ENCODE measurements at places on chromosomes 3 and 15.

DNA sequence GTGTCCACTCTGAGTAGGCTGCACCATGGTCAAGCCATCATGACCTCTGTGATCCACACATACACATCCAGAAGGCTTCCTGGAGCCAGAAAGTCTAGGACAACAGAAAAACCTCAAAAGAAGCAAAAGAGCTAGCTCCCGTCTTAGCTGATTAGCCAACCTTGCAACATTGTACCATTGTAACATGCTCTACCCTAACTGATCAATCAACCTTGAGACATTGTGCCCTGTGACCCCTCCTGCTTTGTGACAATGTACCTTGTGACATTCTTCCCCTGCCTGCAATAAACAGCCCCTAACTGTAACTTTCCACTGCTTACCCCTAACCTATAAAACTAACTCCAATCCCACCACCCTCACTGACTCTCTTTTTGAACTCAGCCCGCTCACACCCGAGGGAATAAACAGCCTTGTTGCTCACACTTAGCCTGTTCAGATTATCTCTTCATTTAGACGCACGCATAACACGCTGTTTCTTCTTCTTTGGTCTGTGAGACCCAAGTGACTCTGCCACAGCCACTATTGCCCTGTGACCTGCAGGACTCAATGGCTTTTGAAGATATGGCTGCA, 1104.6 kb downstream of the OTOL1 start:
- DNase-seq, result no peak

- no peak for DNase-seq
Observed at GRCh38 chr3:105293441-105293840, 73.3 kb upstream of the ALCAM start.

GRCh38 chr3:34807611-34808010, 831.7 kb upstream of the ARPP21 start:
- DNase-seq, result no peak

- no peak for DNase-seq
Observed at GRCh38 chr15:34793071-34793470, 2.3 kb downstream of the ACTC1 start.

DNA sequence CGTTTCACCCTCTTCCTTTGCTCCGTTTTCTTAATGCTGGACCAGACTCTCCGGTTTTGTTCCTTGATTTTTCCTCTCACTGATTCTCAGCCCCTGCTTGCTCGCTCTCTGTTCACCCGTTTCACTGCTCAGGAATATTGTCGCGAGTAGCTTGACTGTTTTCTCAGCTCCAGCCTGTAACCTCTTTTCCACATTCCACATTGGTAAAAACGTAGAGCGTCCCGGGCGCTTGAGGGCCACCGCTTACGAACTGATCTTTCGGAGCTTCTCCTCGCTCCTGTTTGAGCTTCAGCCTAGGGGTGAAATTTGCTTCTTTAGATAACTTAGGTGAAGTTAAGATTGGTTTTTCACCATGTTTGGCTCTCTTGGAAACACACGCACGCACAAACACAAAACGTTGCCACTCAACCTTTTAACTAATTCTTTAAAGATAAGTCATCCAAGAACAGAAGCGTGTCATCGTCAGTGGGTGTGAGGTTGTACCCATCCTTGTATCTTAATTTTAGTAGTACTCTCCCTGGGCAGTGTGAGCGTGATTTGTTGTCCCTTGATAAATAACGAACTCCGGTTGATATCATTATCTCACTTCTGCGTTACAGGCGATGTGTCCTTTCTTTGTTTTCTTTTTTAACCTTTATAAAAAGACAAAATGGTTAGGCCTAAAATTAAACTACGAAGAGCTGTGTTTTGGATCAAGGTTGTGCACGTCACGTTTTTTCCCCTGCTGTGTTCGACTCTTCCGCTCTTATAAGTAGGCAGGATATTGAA, 1.0 kb downstream of the PAK2 start:
- DNase-seq, result peak; percentile 19

DNA sequence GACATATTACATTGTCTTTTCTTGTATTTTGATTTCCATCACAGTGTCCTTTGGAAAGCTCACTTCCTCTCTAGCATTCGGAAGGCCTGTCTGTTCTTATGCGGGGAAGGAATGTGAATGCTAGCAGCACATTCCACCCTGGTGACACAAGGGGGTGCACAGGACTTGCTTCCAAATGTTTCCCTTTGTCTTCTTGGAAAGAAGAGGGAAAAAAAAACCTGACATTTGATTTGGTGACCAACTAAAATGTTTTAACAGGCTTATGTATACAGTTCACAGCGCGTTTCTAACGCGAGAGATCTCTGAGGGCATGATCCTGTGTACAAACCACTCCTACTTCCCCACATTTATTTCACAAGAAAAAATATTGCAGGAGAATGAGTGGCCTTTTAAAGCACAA, 107.6 kb upstream of the FXR1 start:
- no peak for DNase-seq

- DNase-seq, result no peak
Observed at GRCh38 chr15:89578146-89578545, 2.9 kb downstream of the TICRR start.

GRCh38 chr3:113927556-113927955, 20.3 kb upstream of the ZDHHC23 start:
- DNase-seq, result no peak

DNA sequence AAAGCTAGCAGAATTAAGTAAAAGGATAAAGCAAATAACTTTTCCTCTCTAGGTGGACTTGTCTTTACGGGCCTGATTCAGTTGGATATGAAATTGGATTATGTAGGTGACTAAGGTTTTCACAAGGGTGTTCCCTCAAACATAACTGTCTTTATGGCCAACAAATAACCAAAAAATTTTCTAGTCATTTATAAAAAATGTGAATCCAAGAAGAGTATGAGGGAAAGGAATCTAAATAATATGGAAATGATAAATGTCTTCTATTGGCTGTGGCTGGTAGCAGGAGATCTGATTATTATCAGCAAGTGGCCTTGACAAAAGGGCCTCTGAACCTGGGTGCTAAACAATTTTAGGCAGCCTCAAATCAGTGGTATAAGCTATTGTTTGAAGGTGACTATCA, 594.0 kb upstream of the UBE2E2 start:
- DNase-seq, result no peak

DNA sequence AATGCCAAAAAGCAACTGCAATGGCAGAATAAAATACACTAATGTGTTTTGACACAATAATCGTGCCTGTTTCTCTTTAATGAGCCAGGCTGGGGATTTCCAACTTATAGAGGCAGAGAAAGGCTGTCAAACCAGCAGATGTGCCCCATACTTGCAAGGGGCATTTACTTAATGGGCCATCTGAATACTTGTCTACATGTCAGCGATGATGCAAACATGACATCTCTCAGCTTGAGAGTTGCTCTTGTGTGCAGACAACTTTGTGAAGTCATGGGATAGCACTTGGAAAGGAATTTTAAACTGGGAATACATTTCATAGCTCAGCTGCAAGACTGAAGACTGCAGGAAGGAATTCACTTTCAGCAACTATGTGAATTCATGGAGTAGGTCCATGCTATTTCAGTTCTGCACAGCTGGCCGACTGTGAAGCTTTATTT, 127.4 kb upstream of the ADAMTS9 start:
- no peak for DNase-seq

DNA sequence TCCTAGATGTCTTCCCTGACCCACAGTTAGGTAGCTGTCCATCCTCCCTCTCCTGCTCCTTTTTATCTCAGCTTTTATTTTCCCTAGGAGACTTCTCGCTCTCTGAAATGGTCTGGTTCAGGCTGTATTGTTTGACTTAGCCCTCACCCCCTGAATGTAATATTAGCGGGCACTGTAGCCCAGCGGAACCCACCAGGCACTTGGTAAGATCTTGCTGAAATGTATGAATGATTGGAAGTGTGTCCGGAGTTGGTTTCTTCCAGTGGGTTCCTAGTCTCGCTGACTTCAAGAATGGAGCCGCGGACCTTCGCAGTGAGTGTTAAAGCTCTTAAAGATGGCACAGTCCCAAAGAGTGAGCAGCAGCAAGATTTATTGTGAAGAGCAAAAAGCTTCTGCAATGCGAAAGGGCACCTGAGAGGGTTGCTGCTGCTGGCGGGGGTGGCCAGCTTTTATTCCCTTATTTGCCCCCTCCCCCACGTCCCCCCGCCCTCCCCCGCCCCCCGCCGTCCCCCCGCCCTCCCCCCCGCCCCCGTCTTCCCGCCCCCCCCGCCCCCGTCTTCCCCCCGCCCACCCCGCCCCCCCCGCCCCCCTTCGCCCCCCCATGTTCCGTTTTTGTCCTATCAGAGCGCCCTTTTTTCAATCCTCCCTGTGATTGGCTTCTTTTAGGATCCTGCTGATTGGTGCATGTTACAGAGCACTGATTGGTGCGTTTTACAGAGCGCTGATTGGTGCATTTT, 694 bp upstream of the EEFSEC start:
- DNase-seq, result no peak

GRCh38 chr3:38542401-38543298, 46.5 kb downstream of the EXOG start:
- no peak for DNase-seq

GRCh38 chr3:10194328-10195071, 29.8 kb downstream of the IRAK2 start:
- DNase-seq, result no peak

DNA sequence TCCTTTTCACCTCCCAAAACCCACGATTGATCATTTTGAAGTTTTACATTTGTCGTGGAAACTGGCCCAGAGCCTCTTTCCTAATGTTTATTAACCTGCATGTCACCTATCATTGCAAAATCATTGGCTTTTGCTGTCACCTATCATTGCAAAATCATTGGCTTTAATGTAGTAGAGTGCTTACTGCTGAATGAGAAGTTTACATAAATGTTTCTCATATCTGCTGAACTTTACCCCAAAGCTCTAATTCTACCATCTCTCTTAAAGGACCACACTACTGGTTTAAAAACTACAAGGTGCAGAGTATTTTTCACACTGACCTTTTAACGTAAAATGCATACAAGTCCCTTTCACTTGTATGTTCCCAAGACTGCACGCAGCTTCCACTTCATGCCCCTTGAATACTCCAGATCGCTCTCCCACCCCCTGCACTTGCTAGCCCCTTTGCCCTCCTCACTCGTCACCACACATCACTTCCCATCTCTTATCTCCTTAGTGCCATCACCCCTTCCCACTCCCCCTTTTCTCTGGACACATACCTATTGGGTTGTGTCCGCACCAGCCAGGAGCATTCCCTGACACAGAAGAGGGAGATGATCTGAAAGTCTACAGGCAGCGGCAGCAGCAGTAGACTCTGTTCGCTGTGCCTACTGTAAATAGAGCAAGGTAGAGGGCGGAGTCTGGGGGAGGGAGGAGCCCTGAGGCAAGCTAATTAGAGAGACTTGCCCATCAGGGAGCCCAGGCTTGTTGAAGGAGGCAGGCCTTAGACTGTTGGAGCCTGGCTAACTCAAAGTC, 30.2 kb upstream of the ATOSA start:
- no peak for DNase-seq

GRCh38 chr3:18216996-18217395, 208.1 kb downstream of the SATB1 start:
- no peak for DNase-seq

GRCh38 chr15:54288049-54288448, 309.8 kb downstream of the UNC13C start:
- DNase-seq, result no peak

GRCh38 chr15:89141885-89142284, 53.6 kb downstream of the ABHD2 start:
- no peak for DNase-seq

DNA sequence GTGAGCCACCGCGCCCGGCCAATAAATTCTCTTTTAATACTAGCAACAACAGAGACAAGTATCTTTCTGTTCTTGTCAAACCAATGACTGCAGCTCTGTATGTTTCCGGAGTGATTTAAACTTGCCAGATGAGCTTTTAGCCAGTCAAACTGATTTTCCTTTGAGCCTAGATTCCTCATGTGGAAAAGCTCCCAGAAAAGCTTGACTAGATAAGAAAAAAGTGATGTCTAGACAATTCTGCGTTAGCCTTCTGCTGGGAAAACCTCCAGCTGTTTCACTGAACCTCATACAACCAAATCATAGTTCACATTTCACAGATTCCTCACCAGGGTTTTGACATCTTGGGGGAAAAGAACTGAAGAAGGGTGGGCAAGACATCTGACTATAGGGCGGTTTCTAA, 78.6 kb downstream of the MAGI1 start:
- DNase-seq, result no peak

DNA sequence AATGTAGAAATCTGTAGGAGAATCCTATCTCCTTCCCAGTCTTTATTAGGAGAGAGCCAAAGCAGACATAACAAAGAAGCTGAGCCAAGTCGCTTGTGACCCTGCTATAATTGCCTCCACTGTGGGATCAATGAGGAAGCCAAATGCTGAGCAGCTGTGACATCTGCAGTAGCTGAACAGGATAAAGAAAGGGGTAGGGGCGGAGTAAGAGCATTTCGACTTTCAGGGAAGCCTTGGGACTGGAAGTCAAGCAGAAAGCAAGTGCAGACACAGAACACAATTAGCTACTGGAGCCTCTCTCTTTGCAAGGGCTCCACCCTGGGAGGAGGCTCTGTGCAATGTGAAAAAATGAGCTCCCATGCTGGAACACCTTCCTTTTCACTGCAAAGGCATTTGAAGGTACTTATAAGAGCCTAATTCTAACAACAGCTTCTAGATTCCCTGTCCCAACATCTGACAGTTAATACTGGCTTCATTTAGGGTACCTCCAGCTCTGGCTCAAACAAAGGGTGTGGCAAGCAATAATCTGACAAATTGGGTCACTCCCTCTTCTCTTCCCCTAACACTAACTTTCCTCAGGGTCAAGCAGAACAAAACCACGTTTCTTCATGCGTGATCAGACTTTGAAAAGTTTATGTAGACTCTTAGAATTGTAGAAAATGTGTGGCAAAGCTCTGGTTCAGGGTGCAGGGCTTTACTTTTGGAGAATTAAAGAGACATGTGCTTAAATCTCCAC, 166.4 kb downstream of the CADPS start:
- DNase-seq, result no peak

GRCh38 chr15:42157981-42158765, 1.7 kb upstream of the PLA2G4F start:
- DNase-seq, result no peak

DNA sequence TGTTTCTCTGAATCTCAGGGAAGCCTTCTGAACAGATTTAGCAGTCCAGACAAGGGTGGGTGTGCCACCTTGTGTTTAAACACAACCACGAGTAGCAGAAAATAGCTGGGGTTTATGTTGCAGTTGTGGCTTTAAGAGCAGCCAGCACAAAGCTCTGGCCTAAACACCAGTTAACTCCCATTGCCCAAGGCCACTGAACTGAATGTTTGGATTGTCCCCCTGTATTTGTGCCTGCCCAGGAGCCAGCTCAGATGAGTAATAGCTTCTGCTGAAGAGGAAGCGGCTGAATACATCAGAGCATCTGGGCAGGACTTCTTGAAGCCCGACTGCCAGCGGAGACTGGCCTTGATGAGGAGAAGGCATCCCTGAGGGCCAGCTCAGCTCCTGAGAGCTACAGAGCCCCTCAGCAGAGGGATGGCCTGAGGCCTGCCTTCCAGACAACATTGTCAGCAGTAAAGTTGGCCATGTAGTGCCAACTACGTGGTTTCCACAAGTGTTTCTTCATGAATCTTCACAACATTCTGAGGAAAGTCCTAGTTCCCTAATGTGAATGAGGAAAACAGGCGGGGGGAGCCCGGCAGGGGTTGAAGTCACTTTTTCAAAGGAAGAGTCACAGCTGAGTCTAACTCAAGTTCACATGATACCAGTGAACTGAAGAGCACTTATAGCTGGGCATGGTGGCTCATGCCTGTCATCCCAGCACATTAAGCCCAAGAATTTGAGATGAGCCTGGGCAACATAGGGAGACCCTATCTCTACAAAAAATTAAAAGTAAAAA, 65.8 kb upstream of the ZBTB38 start:
- DNase-seq, result no peak

- no peak for DNase-seq
Observed at GRCh38 chr3:134978658-134979057, 183.6 kb downstream of the EPHB1 start.

GRCh38 chr15:90232941-90233386, 777 bp downstream of the CIB1 start:
- no peak for DNase-seq
